ENCODE measurements at places on chromosomes 5 and 9. TPM values are rescaled to one million over a fixed set of nuclear protein-coding genes. Genes with fewer than 3 reads are reported as not detected.

DNA sequence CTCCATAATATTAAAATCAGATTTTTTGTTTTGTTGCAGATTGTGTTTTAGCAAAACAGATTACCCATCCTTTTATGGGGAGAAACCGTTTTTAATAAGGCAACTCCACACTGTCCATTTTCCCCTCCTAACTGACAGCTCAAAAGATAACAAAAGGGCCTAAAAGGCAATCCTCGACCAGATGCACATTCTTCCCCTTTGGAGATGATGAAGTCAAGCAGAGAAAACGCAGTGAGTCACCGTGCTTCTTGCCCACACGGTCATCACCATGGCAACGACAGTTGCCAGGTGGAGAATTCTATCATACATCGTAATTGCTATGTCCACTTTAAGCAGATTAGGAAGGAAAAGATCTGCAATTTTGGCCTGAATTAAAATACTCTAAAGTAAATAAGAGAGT is 96.4 kb downstream of the DIRAS2 start:
- peak; percentile 29 for DNase-seq

GRCh38 chr5:81140943-81141342 is 92.2 kb upstream of the CKMT2 start:
- peak; percentile 45 for DNase-seq

GRCh38 chr5:96687080-96687479 is 24.9 kb downstream of the CAST start:
- no peak for DNase-seq

- DNase-seq, result no peak
Measured at GRCh38 chr5:27814983-27815382, 776.6 kb upstream of the CDH9 start.

DNA sequence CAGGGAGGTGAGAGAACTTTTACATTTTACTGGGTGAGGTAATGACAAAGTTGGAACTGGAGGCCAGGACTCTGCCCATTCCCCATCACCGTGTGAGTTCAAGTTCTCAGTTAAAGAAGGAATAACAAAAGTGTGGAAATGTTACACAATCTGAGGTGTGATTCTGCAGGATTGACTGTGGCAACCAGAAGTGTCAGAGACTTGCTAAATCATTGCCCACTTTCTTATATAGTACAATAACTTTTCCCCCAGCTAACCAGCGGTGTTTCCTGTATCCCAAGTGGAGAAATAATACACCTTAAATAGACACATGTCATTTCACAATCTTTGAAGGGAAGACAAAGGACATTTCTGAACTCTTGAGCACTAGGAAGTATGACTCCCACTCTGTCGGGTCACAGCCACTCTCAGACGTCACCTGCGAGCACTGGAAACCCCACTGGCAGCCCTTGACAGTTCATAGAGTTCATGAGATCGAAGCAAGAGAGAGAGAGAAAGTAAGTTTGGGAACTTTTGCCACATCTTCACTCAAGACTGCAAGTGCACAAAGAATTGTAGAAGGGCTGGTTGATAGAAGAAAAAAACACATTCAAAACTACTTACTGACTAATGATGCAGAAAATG is 28.4 kb downstream of the PAX5 start:
- no peak for DNase-seq

DNA sequence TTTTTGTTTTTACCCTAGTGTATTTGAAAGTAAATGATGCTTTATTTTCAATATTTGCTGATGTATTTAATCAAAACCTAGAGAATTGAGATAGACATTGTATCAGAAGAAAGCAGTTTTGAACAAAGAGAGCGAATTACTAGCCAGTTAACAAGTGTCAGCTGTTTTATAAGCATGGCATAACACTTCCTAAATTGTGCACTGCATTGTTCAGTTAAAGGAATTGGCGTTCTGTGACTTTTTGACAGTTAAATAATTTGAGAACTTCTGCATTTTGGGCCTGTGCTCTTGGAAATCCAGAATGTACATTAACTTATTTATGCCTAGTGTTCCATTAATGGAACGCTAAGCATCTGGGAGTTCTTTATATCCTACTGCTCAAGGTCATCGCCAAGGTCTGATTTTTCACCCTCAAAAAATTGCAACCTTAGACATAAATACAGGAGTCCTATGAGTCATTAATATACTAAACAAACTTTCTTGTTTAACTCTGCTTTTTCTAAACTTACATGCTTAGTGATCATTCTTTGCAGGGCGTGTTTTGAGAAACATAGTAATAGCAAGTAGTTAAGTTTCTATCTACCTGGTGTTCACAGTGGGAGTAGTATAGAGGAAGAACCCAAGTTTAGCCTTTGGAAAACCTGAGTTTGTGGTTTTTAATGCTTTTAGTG is 31.1 kb downstream of the RASA1 start:
- no peak for DNase-seq

DNA sequence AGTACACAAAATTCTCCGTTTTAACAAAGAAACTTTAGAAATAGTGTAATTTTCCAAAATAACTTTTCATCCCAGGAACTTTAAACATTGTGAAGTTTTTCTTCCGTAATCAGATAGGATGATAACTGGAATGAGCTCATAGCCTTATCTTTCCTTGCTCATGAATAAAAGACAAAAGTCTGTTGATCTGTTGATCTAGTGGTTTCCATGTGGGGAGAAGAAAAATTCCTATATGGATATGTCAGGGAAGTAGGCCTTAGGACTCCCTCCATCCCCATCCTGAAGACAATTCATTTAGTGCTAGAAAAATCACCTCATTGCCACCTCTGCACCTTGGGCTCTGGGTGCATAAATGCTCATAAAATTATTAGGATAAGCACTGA is 266.6 kb downstream of the SMARCA2 start:
- no peak for DNase-seq

DNA sequence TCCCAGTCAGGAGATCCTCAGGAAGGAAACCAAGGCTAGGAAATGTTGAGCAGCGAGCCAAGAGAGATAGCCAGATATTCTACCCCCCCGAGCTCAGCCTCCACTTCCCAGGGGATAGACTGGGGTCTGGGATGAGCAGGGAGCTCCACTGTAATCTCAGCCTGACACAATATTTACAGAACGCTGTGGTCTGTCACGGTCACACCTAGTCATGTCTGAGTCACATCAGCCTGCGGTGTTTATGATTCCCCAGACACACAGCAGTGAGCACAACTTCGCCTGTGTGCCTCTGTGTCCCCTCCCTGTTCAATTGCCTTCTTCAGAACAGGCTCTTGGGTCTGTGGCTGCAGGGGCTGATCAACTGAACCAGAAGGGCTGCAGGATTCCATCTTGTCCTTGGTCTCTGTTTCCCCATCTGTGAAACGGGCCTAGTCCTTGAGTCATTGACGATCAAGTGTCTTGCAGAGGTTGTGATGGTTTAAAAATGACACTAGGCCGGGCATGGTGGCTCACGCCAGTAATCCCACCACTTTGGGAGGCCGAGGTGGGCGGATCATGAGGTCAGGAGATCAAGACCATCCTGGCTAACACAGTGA is 8.6 kb upstream of the PRRX2 start:
- no peak for DNase-seq

The HEMGN gene
- polyA plus RNA-seq, result not detected

The CDC23 gene
- polyA plus RNA-seq, result 20.1 TPM

The ANKRD31 gene
- 0.05 TPM for polyA plus RNA-seq

The SHOC1 gene
- 0.05 TPM for polyA plus RNA-seq

The KDM4C gene
- 16.3 TPM for polyA plus RNA-seq

The GARIN3 gene
- not detected for polyA plus RNA-seq

All from urinary bladder (tissue), 4 donors.